Fibroblast of gingiva (primary cell): ENCODE measurements at places on chromosomes 5 and 9.

GRCh38 chr5:145978708-145979107 is 42.3 kb downstream of the SH3RF2 start:
- no peak for DNase-seq

DNA sequence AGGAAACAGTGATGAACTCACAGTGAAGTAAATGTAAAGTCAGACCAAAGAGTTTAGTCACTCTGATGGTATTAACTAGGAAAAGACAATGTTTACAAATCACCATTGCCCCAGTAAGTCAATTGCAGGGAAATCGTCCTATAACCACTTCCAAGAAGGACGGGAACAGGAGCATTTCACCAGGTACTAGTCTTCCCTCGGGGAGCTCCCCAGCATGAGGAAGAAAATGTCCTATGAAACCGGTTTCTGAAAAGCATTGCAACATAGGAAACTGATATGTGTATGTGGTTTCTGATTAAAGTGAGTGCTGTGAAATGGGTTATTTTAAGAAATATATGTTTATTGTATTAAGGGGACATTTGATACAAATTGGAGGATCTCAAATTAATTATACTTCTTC is 626.7 kb upstream of the ADAMTS16 start:
- no peak for DNase-seq

- DNase-seq: no peak
These were observed 559.5 kb upstream of the SGCD start for GRCh38 chr5:155767470-155767869.

DNA sequence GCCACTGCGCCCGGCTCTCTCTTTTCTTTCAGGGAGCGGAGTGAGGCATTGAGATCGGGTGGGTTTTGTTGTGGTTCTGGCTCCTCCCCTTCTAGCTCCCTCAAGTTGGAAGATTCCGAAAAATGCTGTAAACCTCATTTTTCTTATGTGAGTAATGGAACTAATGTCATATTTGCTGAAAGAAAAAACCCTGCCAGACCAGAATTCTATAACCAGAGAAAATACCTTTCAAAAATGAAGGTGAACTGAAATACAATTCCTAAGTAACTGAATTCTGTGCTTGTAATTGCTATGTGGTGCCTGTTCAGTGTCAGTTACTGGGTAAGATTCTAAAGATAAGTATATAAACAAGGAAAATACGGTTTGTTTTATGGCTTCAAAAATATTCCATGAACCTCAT is 30.9 kb upstream of the CDK20 start:
- no peak for DNase-seq

DNA sequence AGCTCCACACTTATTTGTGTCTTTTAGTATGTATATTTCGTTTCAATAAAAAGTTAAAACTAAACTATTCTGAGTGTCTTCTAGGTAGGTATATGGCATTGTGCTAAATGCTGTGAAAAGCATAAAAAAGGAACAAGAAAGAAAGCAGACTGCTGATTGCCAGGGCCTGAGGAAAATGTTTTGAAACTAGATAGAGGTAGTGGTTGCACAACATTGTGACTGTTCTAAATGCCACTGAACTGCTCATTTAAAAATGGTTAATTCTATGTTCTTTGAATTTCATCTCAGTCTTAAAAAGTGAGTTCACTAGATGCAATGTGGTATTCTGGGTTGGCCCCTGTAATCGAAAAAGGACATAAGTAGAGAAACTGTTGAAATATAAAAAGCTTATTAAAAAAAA is 2.6 kb upstream of the ALAD start:
- DNase-seq: peak; percentile 13

DNA sequence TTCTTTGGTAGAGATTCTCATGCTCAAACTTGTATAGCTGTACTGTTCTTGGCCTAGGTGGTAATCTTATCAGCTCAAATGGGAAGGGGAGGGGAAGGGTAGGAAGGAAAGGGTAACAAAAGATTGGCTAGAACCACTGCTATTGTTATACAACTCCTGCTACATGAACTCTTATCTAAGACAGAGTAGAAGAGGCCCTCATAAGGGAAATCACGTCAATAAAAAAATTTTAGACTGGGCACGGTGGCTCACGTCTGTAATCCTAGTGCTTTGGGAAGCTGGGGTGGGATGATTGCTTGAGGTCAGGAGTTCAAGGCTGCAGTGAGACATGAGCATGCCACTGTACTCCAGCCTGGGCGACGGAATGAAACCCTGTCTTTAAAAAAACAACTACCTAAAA is 15.9 kb downstream of the STOM start:
- no peak for DNase-seq

DNA sequence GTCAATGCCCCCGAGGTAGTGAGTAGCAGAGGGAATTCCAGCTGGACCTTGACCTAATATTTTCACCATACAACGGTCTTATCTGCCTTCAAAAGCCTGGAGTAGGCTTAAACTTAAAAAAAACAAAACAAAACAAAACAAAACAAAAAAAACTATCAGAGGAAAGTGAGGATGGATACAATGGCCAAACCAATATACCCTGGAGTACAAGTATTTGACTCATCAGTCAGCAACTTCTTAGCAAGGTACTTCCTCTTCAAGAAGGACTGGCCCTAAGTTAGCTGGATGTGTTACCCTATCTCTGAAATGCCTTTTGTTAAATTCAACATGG is 160.6 kb upstream of the GNA14 start:
- no peak for DNase-seq

DNA sequence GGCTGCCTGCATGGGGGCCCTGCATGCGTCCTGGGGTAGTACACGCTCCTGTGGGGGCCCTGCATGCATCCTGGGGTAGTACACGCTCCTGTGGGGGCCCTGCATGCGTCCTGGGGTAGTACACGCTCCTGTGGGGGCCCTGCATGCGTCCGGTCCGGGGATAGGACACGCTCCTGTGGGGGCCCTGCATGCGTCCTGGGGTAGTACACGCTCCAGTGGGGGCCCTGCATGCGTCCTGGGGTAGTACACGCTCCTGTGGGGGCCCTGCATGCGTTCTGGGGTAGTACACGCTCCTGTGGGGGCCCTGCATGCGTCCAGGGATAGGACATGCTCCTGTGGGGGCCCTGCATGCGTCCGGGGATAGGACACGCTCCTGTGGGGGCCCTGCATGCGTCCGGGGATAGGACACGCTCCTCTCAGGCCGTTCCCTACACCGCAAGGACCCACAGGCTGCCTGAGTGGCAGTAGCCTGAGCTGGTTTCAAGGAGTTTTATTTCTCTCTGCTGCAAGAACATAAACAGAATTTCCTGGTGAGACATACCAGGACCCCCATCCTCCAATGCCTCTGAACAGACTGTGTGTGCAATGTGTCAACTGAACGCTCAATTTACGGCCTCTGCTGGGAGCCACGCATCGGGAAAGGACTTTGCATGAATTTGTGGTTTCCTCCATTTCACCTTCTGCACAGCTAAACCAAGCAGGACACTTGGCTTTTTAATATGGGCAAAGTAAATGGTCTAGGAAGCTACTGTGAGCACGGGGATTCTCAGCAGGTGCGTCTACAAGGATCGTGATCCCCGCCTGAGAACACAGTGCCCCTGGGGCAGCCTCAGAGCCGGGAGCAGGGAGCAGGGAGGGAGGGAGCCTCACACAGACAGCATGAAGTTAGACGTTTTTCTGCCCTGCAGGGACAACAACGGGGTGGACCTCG is 48.9 kb upstream of the CLPTM1L start:
- DNase-seq: no peak

DNA sequence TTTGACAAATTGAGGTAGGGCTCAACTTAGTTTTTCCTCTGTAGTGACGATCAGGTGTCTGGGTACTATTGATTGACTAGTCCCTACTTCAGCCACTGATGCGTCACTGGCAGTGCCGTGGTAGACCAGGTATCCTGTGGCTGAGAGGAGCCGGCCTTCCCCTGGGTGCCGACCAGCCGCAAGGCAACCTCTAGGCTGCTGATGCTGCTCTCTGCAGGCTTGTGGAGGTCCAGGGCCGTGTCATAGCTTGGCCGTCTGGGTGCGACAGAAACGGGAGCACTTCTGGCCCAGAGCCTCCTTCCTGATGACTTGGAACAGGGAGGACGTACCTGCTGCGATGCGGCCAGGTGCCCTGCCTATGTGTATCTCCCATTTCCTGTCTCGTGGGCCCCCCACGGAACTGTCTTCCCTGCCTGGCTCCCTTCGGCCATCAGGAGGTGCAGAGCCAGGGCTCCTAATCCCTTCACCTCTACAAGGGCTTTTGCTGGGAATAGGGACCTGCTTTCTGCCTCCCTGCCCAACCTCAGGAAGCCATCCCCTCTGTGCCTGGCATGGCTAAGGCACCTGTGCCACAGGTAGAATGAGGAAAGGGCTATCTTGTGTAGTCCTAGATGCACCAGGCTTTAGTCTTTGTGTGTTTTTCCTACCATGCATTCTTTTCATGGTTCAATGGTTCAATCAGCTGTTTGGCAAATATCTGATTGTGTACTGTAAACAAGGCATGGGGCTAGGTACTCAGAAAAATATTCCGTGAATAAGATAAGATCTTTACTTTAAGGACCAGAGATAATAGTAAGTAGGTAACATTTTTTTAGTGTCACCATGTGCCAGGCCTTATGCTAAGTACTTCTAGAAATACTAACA is 44.6 kb downstream of the MVB12B start:
- DNase-seq: no peak

DNA sequence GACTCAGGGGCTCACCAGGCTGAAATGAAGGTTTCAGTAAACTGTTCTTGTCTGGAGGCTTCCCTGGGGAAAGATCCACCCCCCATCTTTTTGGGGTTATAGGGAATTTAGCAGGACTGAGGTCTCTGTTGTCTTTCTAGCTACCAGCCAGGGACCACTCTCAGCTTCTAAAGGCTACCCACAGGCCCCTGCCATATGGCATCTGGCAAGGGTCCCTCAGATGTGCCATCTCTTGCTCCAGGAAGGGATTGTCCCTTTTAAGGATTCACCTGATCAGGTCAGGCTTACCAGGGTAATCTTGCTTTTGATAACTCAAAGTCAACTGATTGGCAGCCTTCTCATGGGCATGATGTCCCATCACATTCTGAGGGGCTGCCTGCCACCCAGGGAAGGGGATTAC is 65.0 kb downstream of the NSUN2 start:
- no peak for DNase-seq

DNA sequence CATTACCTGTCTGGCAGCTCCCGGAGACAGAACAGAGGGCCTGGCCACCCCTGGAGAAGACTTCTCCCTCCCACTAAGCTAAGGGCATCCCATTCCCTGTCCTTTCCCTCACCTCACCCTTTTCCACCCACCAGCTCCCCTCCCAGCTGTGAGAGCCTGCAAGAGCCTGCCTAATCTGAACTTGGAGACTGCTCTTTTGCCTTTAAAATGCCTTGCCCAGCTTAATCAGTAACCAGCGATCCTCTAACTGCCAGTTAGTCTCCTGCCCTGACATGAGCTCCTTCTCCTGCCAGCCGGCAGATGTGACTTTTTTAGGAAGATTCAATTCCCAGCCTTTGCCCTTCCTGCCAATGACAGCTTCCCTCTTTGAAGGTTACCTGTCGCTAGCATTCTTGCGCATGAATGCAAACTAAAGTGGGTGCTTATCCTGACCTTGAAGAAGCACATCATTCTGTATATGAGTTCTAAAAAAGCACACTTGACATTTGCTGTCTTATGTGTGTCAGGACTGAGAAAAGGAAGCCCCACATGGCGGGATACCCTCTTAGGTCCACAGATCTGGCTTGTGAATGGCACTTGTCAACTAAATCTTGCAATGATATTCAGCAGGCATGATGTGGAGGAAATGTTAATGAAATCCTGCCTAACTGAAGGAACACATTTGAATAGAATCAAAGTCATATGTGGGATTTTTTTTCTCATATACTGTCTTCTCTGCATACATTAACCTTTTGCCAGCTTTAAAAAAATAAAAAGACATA is 411.2 kb upstream of the SLC30A5 start:
- DNase-seq: no peak

GRCh38 chr5:149387982-149388381 is 8.9 kb upstream of the IL17B start:
- DNase-seq: peak; percentile 20

DNA sequence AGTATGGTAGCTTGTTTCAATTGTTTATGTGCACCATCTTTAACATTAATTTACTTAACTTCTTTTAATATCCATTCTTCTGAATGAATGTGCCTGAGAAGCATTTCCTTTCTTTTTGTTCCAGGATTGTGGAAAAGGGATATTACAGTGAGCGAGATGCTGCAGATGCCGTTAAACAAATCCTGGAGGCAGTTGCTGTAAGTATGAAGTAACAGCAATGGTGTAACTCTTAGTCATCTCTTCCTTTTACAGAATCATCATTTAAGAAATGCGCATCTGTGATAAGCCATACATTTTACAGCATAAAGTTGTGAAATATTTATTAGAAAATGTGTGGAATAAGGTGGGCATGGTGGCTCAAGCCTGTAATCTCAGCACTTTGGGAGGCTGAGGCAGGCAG is 117.7 kb downstream of the STARD4 start:
- DNase-seq: no peak

- DNase-seq: no peak
These were observed 218.4 kb downstream of the CACNA1B start for GRCh38 chr9:138095813-138096518.

DNA sequence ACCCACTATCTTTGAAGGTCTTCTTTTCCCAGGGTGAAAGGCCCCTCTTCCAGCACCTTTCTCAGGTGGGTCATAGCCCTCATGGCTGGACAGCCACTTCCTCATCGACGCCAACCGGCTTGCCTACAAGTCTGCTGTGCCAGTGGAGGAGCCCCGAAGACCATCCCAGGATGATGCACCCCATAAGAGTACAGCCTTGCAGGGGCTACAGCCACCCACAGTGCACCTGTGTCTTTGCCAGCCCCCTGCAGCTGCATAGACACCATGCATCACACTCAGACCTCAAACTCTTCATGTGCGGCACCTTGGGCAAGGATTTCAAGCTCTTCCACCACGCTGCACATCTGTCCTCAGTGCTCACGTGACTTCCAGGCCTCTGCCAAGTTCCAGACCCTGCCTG is 173.4 kb downstream of the SLF1 start:
- no peak for DNase-seq

DNA sequence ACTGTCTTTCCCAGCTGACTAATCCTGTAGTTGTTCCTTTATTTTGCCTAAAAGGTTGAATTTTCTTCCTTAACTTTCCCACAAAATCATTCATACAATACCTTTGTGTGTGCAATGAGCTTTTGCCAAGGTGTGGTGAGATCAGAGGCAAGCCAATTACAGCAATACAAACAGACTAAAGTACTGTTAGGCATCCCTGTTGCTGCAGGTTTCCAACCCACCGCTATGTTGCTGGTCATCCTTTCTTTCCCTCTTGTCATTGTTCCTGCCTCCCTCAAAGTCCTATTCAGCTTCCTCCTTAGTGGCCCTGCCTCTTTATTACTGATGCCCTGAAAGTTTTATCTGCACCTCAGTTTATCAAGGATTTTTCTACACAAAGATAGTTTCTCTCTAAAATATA is 22.1 kb downstream of the ITGA2 start:
- no peak for DNase-seq

DNA sequence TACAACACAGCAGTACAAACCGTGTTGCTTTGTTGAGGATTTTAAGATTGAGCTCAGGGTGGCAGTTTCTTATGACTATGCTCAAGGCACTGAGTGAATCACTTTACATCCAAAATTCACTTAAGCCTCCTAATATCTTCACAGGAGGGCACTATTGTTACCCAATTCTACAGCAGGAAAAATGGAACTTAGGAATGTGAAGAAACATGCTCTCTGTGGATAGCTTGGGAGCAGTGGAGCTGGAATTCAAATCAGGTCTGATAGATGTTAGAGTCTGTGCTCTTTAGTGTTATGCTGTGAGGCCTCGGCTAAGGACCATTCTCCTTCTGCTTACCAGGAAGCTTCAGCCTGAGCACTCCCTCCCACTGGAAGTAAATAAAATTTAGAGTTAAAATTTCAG is 18.7 kb upstream of the HMHB1 start:
- no peak for DNase-seq
